Stimulated activated CD8-positive, alpha-beta memory T cell treated with anti-CD3 and anti-CD28 coated beads, Interleukin-15, amount 100 ng/mL, for 48 hours (primary cell): ENCODE measurements at places on chromosomes 7 and 10.

GRCh38 chr10:7480742-7481367 lies 70.0 kb upstream of the SFMBT2 start:
- no peak for DNase-seq

DNA sequence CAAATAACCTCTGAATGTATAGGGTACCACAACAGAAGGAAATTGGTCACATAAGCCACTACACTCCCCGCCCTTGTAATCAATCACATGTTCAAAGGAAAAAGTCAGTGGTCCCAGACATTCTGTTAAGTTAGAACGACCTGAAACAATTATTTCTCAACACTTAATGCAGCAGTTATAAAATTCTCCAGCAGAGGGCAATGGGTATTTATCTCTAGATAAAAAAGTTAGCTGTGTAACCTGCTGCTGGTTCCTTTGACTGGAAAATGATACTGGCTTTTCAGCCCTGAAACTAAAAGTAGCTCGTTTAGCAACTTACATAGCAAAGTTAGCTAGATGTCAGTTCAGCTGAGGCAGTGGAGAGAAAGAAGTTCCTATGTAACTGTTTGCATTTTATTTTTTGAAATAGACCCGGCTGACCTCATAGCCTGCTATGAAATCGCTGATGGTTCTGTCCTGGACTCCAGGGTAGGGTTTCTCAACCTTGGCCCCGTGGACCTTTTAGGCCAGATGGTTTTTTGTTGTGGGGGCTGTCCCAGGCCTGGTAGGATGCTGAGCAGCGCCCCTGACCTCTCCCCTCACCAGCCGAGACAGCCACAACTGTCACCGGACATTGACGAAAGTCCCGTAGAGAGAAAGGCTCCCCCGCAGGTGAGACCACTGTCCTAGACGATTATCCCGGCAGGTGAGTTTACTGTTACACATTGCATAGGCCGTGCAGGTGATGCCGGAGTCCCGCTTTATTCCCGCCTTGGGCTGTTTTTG lies 40.2 kb upstream of the PROSER2 start:
- no peak for DNase-seq

- no peak for DNase-seq
Measured at GRCh38 chr10:78464856-78465267, 431.2 kb downstream of the RPS24 start.

GRCh38 chr10:9951481-9952257 lies 1066.0 kb upstream of the CELF2 start:
- DNase-seq: no peak

DNA sequence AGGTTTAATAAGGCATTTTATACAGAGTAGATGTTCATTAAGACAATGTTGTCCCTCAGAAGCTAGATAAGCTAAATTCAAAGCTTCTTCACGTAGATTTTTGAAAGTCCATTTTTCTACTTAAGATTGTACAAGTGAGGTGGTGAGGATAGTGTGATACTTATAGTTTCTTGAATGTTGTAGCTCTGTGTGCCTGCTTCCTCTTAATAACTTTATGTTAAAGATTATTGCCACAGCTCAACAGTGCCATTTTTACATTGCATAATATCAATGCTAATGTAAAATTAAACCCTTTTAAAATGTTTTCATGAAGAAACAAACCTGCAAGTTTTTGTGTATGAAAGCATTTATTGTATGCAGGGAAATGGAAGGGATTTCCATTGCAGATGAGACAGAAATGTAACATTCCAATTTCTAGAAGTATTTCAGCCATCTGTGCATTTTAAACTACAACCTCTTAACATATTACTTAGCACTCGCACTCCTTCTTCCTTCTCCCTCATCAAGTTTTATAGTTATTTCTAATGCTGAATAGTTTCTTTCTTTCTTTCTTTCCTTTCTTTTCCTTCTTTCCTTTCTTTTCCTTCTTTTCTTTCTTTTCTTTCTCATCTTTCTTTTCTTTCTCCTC lies 212.0 kb downstream of the TWIST1 start:
- DNase-seq: no peak

DNA sequence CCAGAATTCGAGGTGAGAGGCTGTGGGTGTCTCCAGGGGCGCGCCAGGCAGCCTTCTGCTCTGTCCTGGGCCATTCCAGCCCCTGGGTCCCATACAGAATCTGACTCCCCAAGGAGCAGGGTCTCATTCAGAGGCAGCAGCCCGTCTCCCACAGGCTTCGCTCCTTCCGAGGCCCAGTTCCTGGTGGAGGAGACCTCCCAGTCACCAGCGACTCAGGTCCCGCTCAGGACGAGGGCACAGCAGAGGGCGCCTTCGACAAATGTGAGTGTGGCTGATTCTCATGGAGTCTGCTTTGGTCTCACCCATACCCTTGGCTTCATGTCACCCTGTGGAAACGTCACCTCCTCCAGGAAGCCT lies 81.8 kb upstream of the GPR26 start:
- DNase-seq: no peak

DNA sequence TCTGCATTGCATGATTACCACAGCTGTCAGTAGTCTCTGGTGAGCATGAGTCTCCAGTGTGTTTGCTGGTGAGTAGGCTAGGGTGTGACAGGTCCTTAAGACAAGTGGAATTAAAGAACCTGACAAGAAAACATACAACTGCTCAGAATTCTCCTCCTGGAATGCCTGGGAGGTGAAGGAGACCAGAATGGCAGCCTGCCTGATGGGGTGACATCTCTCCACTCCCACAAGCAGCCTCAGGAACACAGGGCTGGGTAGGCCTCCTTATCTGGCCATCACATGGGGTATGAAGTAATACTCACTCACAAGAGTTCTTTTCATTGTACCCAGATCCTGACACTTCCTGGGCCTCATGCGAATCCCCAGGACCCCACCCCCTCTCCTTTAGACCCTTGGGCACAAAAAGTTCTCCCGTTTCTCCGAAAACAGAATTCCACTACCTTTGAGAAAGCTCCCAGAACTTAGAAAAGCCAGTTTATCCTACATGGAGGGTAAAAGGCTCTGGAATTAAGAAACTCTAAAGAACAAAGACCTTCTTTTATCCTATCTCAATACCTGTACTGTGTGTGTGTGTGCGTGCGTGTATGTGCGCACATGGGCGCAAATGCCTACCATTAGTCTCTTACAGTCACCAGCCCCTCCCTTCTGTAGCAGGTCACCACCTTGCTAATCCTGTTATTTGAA lies 33.4 kb upstream of the C1GALT1 start:
- DNase-seq: no peak

GRCh38 chr7:85641331-85641730 lies 454.5 kb upstream of the SEMA3D start:
- no peak for DNase-seq

- no peak for DNase-seq
Measured at GRCh38 chr10:92757066-92757710, 67.4 kb downstream of the HHEX start.

GRCh38 chr7:155935005-155935557 lies 122.8 kb upstream of the SHH start:
- no peak for DNase-seq

- no peak for DNase-seq
Measured at GRCh38 chr10:35452171-35452570, 115.9 kb downstream of the CCNY start.

- DNase-seq: no peak
Measured at GRCh38 chr7:479115-479947, 40.3 kb downstream of the PDGFA start.
